ENCODE measurements at places on chromosomes 2 and 18. TPM values are rescaled to one million over a fixed set of nuclear protein-coding genes. Genes with fewer than 3 reads are reported as not detected.

GRCh38 chr2:109268916-109269315 lies 139.9 kb downstream of the SH3RF3 start:
- no peaks in the 10 kb centered on the region for H3K27me3 ChIP-seq
- no peaks in the 10 kb centered on the region for H3K4me1 ChIP-seq
- no peak overlapping the region for H3K27ac ChIP-seq
- H3K4me3 ChIP-seq: no peak overlapping the region
- H3K36me3 ChIP-seq: no peaks in the 10 kb centered on the region

DNA sequence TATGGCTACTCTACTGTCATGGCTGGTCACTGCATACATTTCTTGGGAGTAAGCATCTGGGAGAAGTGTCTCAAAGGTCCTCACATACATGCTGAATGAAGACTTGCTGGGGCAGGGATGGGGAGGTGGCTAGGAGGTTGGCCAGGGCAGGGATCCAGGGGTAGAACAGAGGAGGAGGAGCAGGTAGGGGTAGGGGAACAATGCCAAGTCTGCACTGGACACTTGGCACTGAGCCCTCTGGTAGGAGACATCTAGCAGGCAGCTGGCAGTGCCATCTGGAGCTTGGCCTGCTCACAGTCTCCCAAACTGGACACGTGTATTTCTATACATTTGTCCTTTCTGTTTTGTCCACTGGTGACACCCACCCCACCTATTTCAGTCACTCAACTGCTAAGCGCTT lies 62.7 kb upstream of the REV1 start:
- DNase-seq: no peak
- no peaks in the 10 kb centered on the region for H3K4me1 ChIP-seq
- no peak overlapping the region for H3K27ac ChIP-seq
- H3K36me3 ChIP-seq: no peaks in the 10 kb centered on the region

DNA sequence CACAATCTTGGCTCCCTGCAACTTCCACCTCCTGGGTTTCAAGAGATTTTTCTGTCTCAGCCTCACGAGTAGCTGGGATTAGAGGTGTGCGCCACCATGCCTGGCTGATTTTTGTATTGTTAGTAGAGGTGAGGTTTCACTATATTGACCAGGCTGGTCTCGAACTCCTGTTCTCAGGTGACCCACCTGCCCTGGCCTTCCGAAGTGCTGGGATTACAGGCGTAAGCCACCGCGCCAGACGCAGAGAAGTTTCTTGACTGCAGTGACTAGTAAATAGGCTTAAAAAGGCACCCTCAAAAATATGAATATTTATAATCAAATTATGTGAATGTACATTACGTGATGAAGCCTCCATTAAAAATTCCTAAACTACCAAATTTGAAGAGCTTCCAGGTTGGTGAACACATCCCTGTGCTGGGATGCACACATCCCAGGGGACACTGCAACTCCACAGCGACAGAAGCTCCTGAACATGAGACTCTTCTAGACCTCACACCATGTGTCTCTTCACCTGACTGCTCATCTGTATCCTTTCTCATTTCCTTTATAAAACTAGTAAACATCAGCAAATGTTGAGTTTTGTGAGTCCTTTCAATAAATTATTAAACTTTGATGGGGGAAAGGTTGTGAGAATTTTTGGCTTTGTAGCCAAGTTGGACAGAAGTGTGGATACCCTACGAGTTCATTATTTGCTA lies 203.3 kb upstream of the SPOPL start:
- no peaks in the 10 kb centered on the region for H3K36me3 ChIP-seq
- H3K27ac ChIP-seq: no peak overlapping the region
- H3K27me3 ChIP-seq: no peaks in the 10 kb centered on the region
- no peak overlapping the region for H3K4me3 ChIP-seq

GRCh38 chr2:75224636-75225094 lies 25.3 kb upstream of the TACR1 start:
- no peaks in the 10 kb centered on the region for H3K4me1 ChIP-seq
- H3K36me3 ChIP-seq: no peaks in the 10 kb centered on the region
- H3K27ac ChIP-seq: no peak overlapping the region
- no peak for DNase-seq
- H3K4me3 ChIP-seq: no peak overlapping the region

DNA sequence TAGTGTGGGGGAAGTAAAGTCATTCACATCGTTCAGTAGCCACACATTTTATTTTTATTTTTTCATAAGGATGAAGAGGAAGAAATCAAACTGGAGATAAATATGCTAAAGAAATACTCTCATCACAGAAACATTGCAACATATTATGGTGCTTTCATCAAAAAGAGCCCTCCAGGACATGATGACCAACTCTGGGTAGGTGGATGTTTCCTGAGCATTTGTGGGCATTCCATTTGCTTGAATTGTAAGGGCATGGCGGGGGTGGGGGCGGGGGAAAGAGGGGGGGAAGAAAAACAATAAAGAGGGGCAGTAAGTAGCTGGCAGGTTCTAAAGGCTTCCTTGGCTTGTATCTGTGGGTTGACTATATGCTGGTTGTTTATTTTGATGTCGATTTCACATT lies 126.4 kb downstream of the MAP4K4 start:
- no peaks in the 10 kb centered on the region for H3K36me3 ChIP-seq
- H3K27me3 ChIP-seq: no peaks in the 10 kb centered on the region
- H3K4me3 ChIP-seq: no peak overlapping the region
- no peak for DNase-seq

Gene TUBA3E
- not detected for total RNA-seq

- no peaks in the 10 kb centered on the region for H3K36me3 ChIP-seq
- DNase-seq: no peak
- no peaks in the 10 kb centered on the region for H3K27me3 ChIP-seq
- H3K27ac ChIP-seq: no peak overlapping the region
- H3K4me3 ChIP-seq: no peak overlapping the region
Measured at GRCh38 chr18:56246916-56247315, 391.5 kb downstream of the TXNL1 start.

GRCh38 chr2:168515502-168515901 lies 59.4 kb downstream of the CERS6 start:
- DNase-seq: no peak
- no peak overlapping the region for H3K4me3 ChIP-seq
- no peaks in the 10 kb centered on the region for H3K27me3 ChIP-seq
- peaks cover 8% of the 10 kb centered on the region for H3K4me1 ChIP-seq

GRCh38 chr18:48152549-48152948 lies 222.1 kb upstream of the SMAD2 start:
- H3K27ac ChIP-seq: no peak overlapping the region
- H3K4me1 ChIP-seq: no peaks in the 10 kb centered on the region
- no peak overlapping the region for H3K4me3 ChIP-seq
- H3K27me3 ChIP-seq: no peaks in the 10 kb centered on the region
- H3K36me3 ChIP-seq: no peaks in the 10 kb centered on the region

DNA sequence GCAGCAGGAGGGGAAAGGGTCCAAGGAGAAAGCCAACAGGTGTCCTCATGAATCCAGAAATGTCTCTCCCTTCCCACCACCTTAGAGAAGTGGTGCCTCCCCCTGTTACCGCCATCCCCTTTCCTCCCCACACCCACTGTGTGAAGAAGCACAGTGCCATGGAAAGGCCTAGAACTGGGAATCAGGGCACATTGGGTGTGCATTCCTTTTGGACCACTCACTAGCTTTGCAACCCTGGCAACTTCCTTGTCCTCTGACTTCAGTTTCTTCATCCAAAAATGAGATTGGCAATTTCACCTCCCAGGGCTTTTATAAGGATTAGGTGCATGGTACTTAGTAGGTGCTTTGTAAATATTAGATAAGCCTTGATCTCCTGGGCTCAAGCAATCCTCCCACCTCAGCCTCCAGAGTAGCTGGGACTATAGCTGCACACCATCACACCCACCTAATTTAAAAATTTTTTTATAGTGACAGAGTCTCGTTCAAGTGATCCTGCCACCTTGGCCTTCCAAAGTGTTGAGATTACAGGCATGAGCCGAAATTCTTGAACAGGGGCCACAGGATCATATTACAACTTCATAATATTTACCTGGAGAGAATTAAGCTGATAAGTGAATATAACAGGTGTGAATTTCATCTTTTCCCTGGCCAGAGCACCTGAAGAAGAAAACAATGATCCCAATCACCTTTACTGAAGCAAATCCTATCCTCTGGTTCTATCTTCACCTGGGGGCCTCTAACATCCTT lies 97.9 kb upstream of the TAF1B start:
- no peaks in the 10 kb centered on the region for H3K27me3 ChIP-seq
- H3K4me1 ChIP-seq: peaks cover 4% of the 10 kb centered on the region
- no peaks in the 10 kb centered on the region for H3K36me3 ChIP-seq
- H3K4me3 ChIP-seq: no peak overlapping the region
- no peak overlapping the region for H3K27ac ChIP-seq

DNA sequence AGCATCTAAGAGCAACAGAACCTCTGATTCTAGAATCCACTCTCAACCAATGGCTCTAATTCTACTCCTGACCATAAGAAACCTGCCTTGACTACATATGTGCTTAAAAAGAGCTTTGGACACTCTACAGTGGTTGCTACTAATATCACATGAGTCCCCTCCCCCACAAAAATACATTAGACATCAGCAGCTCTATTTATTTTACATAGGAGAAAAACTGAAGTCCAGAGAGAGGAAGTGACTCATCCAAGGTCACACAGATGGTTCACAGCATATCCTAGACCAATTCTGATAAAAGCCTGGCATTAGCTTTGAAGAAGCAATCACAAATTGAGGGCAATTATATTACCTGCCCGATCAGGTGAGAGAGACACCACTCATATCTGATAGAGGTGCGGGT lies 49.8 kb downstream of the ALK start:
- H3K4me3 ChIP-seq: no peak overlapping the region
- no peak for DNase-seq
- H3K27ac ChIP-seq: no peak overlapping the region
- no peaks in the 10 kb centered on the region for H3K4me1 ChIP-seq
- H3K27me3 ChIP-seq: peaks cover 4% of the 10 kb centered on the region

- no peak for DNase-seq
- H3K27me3 ChIP-seq: no peaks in the 10 kb centered on the region
- H3K36me3 ChIP-seq: no peaks in the 10 kb centered on the region
- no peaks in the 10 kb centered on the region for H3K4me1 ChIP-seq
- H3K4me3 ChIP-seq: no peak overlapping the region
Measured at GRCh38 chr2:207969249-207969648, 56.1 kb downstream of the PLEKHM3 start.

Gene LOXL3
- 1.0 TPM for total RNA-seq

DNA sequence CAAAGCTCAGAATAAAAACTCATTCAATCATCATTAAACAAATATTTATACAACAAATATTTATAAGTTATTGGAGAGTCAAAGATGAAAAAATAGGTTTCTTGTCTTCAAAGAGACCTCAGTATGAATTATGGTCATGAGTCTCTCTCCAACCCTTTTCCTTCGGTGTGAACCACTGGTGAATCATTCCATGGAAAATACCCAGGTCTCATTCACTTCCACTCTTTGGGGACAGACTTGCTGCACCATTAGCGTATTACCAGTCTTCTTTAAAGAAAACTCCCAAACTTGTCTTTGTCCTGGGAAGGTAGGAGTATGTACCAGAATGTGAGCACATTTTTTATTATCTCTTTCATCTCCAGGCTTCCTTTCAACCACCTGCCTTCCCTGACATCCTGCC lies 257.4 kb upstream of the RBMS1 start:
- H3K27ac ChIP-seq: no peak overlapping the region
- no peaks in the 10 kb centered on the region for H3K4me1 ChIP-seq
- H3K27me3 ChIP-seq: no peaks in the 10 kb centered on the region
- H3K4me3 ChIP-seq: no peak overlapping the region

DNA sequence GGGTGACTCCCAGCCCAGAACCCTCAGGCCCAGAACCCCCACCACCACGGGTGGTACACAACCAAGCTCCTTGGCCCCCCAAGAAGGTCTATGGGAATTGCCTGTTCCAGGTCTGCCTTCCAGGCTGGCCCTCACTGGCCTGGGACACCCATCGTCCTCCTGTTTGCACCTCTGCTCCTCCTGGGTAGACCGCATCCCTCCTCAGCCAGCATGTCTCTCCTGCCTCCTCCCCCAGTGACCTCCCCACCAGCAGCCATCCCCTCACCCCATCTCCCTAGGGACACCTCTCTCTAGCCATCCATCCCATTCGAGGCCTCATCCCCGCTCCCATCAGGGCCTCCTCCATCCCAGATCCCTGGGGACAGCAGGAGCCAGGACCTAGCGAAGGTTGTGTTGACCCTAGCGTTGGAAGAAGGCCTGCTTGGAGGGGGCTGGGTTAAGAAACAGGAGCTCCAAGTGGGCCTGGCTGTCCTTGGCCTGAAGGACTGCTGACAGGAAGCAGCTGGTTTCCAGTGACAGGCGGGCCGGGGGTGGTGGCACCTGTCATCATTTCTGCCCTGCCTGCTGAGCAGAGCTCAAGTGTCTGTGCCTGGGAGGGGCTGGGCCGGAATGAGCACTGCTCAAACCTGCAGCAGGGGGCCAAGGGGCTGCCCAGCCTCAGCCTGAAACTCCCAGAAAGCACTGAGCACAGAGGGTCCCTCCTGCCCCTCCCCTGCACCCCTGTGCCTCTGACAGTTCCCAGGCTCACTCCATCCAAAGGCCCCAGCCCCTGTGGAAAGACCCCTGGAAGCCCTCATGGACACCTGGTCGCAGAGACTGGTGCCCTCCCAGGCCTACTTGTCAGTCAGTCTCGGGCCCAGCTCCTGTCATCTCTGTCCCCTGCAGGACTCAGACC lies 96.0 kb upstream of the OTOS start:
- peaks cover 3% of the 10 kb centered on the region for H3K27me3 ChIP-seq
- no peak for DNase-seq
- H3K36me3 ChIP-seq: no peaks in the 10 kb centered on the region
- H3K4me1 ChIP-seq: peaks cover 8% of the 10 kb centered on the region

DNA sequence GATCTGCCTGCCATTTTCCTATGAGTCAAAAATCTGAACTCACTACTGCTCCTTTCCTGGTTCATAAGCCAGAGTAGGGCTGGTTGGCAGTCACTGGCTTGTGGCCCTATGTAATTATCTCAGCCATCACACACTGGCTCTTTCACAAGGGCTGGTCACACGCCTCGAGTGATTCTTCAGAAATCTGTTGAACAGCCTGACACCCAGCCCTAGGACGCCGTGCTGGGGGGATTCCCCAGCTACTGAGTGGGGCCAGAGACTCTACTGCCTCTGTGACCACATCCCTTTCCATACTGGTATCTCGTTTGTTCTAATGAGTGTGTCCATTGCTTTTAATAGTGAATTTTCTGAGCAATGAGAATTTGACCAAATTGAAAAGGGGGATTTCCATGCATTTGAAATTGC lies 45.8 kb upstream of the RBM44 start:
- H3K36me3 ChIP-seq: peaks cover 29% of the 10 kb centered on the region
- no peak overlapping the region for H3K4me3 ChIP-seq
- no peaks in the 10 kb centered on the region for H3K27me3 ChIP-seq

- no peaks in the 10 kb centered on the region for H3K4me1 ChIP-seq
- no peak overlapping the region for H3K4me3 ChIP-seq
- H3K27ac ChIP-seq: no peak overlapping the region
Measured at GRCh38 chr2:25497229-25497917, 155.6 kb upstream of the DNMT3A start.
